ENCODE measurements at places on chromosomes 11 and 22. TPM values are rescaled to one million over a fixed set of nuclear protein-coding genes. Genes with fewer than 3 reads are reported as not detected.

The SLC22A25 gene
- total RNA-seq: not detected

The OR2D2 gene
- not detected for total RNA-seq

The SHANK3 gene
- total RNA-seq: 59.9 TPM

The OR5A1 gene
- total RNA-seq: not detected

The ANO5 gene
- total RNA-seq: 5.9 TPM

- H3K27me3 ChIP-seq: no peaks in the 10 kb centered on the region
- H3K36me3 ChIP-seq: no peaks in the 10 kb centered on the region
- no peak for DNase-seq
- peaks cover 13% of the 10 kb centered on the region for H3K4me1 ChIP-seq
- H3K27ac ChIP-seq: no peak overlapping the region
These were observed 9.1 kb upstream of the SREBF2 start for GRCh38 chr22:41823797-41824196.

- H3K4me3 ChIP-seq: no peak overlapping the region
- DNase-seq: peak; percentile 82
- H3K36me3 ChIP-seq: no peaks in the 10 kb centered on the region
- no peaks in the 10 kb centered on the region for H3K27me3 ChIP-seq
- peak overlapping the region; percentile 30 for H3K27ac ChIP-seq
- peaks cover 13% of the 10 kb centered on the region for H3K4me1 ChIP-seq
These were observed 55.3 kb downstream of the NFAM1 start for GRCh38 chr22:42376711-42377554.

The SSTR3 gene
- not detected for total RNA-seq

DNA sequence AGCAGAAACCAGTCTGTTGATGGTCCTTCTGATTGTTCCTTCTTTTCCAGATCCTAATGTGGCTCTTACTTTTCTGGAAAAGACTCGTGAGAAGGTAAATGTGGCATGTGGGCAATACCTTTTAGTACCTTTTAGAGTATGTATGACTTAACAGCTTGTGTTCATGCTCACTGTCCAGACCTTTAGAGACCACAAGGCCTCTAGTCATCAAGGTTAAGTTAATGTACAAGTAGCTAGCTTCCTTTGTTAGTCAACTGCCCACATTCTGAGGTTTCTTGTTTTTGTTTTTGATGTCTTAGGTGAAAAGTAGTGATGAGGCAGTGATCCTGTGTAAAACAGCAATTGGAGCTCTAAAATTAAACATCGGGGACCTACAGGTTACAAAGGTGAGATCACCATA, 7.6 kb downstream of the PSMD13 start:
- no peaks in the 10 kb centered on the region for H3K27me3 ChIP-seq
- peaks cover 89% of the 10 kb centered on the region for H3K36me3 ChIP-seq
- no peak overlapping the region for H3K27ac ChIP-seq
- no peaks in the 10 kb centered on the region for H3K4me1 ChIP-seq
- H3K4me3 ChIP-seq: no peak overlapping the region
- no peak for DNase-seq

- H3K4me3 ChIP-seq: no peak overlapping the region
- no peak for DNase-seq
- no peaks in the 10 kb centered on the region for H3K36me3 ChIP-seq
- H3K27me3 ChIP-seq: peaks cover 7% of the 10 kb centered on the region
These were observed 41.4 kb upstream of the TTLL12 start for GRCh38 chr22:43228330-43228729.

The SLC17A6 gene
- not detected for total RNA-seq

DNA sequence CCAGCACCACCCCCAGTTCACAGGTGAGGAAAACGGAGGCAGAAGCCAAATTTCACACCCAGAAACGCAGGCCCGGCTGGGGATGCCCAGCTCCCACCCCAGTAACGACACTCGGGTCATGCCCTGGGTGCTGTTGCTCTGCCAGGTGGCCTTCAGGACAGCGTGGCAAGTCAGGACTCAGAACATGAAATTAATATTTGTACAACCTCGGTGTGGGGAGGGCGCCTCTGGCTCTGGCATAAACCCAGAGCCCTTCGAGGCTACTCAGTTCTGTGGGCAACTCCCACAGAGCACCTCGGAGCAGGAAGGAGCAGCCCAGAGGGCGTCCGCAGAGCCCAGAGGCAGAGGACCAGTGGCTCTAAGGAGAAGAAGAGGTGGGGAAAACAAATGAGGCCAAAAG, 71.6 kb downstream of the CELSR1 start:
- H3K27ac ChIP-seq: peak overlapping the region; percentile 17
- H3K36me3 ChIP-seq: no peaks in the 10 kb centered on the region

The KCNJ4 gene
- not detected for total RNA-seq

The OR8D1 gene
- not detected for total RNA-seq

The UPK2 gene
- total RNA-seq: not detected

- H3K36me3 ChIP-seq: no peaks in the 10 kb centered on the region
- peaks cover 4% of the 10 kb centered on the region for H3K4me1 ChIP-seq
- DNase-seq: no peak
- H3K4me3 ChIP-seq: no peak overlapping the region
- H3K27ac ChIP-seq: peak overlapping the region; percentile 73
These were observed 8.4 kb upstream of the KCNQ1OT1 start for GRCh38 chr11:2708151-2708581.

DNA sequence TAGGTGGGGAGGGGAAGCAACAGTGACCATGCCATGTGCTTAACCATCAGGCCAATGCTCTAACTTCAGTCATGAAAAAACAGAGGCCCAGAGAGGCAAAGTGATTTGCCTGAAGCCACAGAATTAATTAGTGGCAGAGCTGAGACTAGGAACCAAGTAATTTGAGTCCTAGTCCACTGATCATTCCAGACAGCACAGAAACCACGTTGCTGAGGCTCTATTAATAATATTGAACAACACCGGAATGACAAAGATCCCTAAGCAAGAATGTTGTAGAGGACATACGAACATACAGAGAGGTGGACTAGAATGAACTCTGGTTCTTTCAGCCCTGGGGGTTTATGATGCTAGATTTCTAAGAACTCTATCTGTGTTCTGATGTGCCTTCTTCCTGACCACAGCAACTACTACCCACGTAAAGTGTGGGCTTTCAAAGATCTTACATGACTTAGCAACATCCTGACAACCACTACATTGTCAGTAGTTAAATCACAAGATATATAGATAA, 92.3 kb downstream of the GAB2 start:
- H3K27me3 ChIP-seq: no peaks in the 10 kb centered on the region
- no peaks in the 10 kb centered on the region for H3K4me1 ChIP-seq
- no peak for DNase-seq
- H3K4me3 ChIP-seq: no peak overlapping the region
- H3K36me3 ChIP-seq: no peaks in the 10 kb centered on the region

- no peaks in the 10 kb centered on the region for H3K27me3 ChIP-seq
- no peaks in the 10 kb centered on the region for H3K4me1 ChIP-seq
- H3K4me3 ChIP-seq: no peak overlapping the region
- H3K27ac ChIP-seq: no peak overlapping the region
- no peaks in the 10 kb centered on the region for H3K36me3 ChIP-seq
- no peak for DNase-seq
These were observed 438.4 kb upstream of the CHORDC1 start for GRCh38 chr11:90661233-90661632.

The SIK2 gene
- 32.6 TPM for total RNA-seq

DNA sequence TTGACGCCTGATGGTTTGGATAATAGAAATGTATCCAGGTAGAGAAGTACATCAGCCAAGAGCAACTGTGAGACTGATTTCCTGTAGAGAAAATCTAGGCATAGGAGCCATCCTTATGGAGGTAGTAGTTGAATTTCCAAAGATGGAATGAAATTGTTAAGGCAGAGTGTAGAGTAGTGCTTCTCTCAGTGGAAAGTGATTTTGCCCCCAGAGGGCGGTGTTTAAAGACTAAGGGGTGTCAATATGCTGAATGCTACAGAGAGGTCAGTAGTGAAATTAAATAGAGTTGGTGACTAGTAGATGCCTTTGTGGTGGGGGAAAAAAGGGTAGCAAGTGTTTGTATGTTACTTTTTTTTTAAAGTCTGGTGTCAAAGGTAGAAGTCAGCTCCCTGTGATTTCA, 54.5 kb downstream of the TRIM44 start:
- H3K4me3 ChIP-seq: no peak overlapping the region
- DNase-seq: no peak
- H3K27me3 ChIP-seq: no peaks in the 10 kb centered on the region
- no peaks in the 10 kb centered on the region for H3K4me1 ChIP-seq
- H3K36me3 ChIP-seq: no peaks in the 10 kb centered on the region

The MDK gene
- total RNA-seq: 24.7 TPM

The VSIG2 gene
- total RNA-seq: 40.1 TPM

DNA sequence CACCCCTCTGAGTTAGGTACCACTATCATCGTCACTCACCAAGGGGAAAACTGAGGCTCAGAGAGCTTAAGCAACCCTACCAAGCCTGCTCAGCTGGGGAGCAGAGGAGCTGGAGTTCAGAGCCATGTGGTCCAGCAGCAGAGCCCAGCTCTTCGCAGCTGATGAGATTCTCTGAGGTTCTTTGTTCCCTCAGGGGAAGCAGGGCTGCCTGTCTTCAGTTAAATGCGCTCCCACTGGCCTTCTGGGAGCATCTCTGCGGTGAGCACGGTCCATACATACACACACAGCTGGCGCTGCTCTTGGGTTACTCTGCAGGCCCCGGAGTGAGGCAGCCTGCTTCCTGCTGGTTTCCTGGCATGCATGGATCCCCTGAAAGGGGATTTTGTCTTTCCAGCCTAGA, 5.2 kb upstream of the PTGDR2 start:
- no peaks in the 10 kb centered on the region for H3K36me3 ChIP-seq
- H3K27me3 ChIP-seq: no peaks in the 10 kb centered on the region
- no peaks in the 10 kb centered on the region for H3K4me1 ChIP-seq
- H3K4me3 ChIP-seq: no peak overlapping the region

- no peak overlapping the region for H3K27ac ChIP-seq
- peak; percentile 81 for DNase-seq
- no peaks in the 10 kb centered on the region for H3K36me3 ChIP-seq
- no peaks in the 10 kb centered on the region for H3K4me1 ChIP-seq
These were observed 10.7 kb upstream of the MRGPRX2 start for GRCh38 chr11:19071255-19071654.

The ADSL gene
- total RNA-seq: 38.7 TPM

- H3K27ac ChIP-seq: no peak overlapping the region
- no peak overlapping the region for H3K4me3 ChIP-seq
- H3K36me3 ChIP-seq: no peaks in the 10 kb centered on the region
- DNase-seq: no peak
These were observed 110.2 kb downstream of the APIP start for GRCh38 chr11:34805937-34806336.

GRCh38 chr11:126888115-126888712, 112.4 kb downstream of the KIRREL3 start:
- no peak overlapping the region for H3K27ac ChIP-seq
- no peak for DNase-seq
- no peak overlapping the region for H3K4me3 ChIP-seq
- H3K36me3 ChIP-seq: no peaks in the 10 kb centered on the region

The MN1 gene
- total RNA-seq: 4.0 TPM

GRCh38 chr22:41216984-41217383, 11.9 kb downstream of the L3MBTL2 start:
- H3K27me3 ChIP-seq: no peaks in the 10 kb centered on the region
- H3K36me3 ChIP-seq: peaks cover 43% of the 10 kb centered on the region
- H3K4me3 ChIP-seq: peak overlapping the region; percentile 23
- peak overlapping the region; percentile 81 for H3K27ac ChIP-seq
- H3K4me1 ChIP-seq: peaks cover 20% of the 10 kb centered on the region

GRCh38 chr11:14775897-14776296, 116.1 kb downstream of the CYP2R1 start:
- no peak for DNase-seq
- no peaks in the 10 kb centered on the region for H3K36me3 ChIP-seq
- no peaks in the 10 kb centered on the region for H3K27me3 ChIP-seq

- no peaks in the 10 kb centered on the region for H3K27me3 ChIP-seq
- peak overlapping the region; percentile 72 for H3K4me3 ChIP-seq
- DNase-seq: no peak
- H3K36me3 ChIP-seq: peaks cover 43% of the 10 kb centered on the region
- H3K27ac ChIP-seq: peak overlapping the region; percentile 98
- peaks cover 62% of the 10 kb centered on the region for H3K4me1 ChIP-seq
These were observed 2.9 kb downstream of the PIK3IP1 start for GRCh38 chr22:31289344-31289743.

The SYCE3 gene
- total RNA-seq: not detected

- H3K36me3 ChIP-seq: no peaks in the 10 kb centered on the region
- no peaks in the 10 kb centered on the region for H3K27me3 ChIP-seq
- no peak overlapping the region for H3K4me3 ChIP-seq
- no peak overlapping the region for H3K27ac ChIP-seq
- H3K4me1 ChIP-seq: no peaks in the 10 kb centered on the region
These were observed 760.3 kb upstream of the CCDC179 start for GRCh38 chr11:23620617-23621016.

The ZC3H7B gene
- total RNA-seq: 70.3 TPM

The SPDYC gene
- not detected for total RNA-seq

The TP53I11 gene
- 110 TPM for total RNA-seq

DNA sequence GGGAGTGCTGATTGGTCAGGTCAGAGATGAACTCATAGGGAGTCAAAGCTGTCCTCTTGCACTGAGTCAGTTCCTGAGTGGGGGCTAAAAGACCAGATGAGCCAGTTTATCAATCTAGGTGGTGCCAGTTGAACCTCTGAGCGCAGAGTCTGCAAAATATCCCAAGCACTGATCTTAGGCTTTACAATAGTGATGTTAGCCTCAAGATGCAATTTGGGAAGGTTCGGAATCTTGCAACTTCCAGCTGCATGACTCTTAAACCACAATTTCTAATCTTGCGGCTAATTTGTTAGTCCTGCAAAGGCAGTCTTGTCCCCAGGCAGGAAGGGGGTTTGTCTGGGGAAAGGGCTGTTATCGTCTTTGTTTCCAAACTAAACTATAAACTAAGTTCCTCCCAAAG, 92.3 kb upstream of the PARVA start:
- no peak overlapping the region for H3K27ac ChIP-seq
- H3K27me3 ChIP-seq: no peaks in the 10 kb centered on the region
- peaks cover 7% of the 10 kb centered on the region for H3K4me1 ChIP-seq
- H3K4me3 ChIP-seq: no peak overlapping the region

DNA sequence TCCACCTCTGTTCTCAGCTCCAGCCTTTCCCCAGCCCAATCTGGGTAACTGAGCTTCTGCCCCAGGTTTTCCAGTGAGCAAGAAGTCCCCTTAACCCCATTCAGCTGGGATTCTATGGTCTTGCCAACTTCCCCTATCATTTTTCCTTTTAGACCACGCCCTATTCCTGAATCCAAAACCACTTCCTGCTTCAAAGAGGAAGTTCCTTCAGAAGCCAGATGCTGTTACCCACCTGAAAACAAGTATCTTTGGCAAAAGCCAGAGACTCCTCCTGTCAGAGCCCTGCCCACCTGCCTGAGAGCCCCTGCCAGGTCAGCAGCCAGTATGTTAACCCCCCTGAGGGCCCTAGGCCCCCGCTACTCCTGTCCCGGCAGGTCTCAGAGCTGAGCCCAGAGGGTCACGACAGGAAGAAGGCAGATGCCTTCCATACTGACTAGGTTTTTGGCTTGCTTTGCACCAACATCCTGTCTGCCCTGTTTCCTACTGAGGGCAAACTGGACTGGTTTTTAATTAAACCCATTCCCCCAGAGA, 20.3 kb upstream of the MICAL2 start:
- H3K4me3 ChIP-seq: no peak overlapping the region
- H3K27me3 ChIP-seq: no peaks in the 10 kb centered on the region
- peak overlapping the region; percentile 88 for H3K27ac ChIP-seq
- peak; percentile 66 for DNase-seq

The LRRC10B gene
- 0.29 TPM for total RNA-seq

GRCh38 chr11:75383246-75383645, 16.1 kb upstream of the RPS3 start:
- H3K4me1 ChIP-seq: peaks cover 28% of the 10 kb centered on the region
- peak; percentile 73 for DNase-seq
- no peaks in the 10 kb centered on the region for H3K27me3 ChIP-seq
- H3K27ac ChIP-seq: no peak overlapping the region

The ZNF280B gene
- 0.49 TPM for total RNA-seq

The HORMAD2 gene
- total RNA-seq: not detected

The VSIG10L2 gene
- not detected for total RNA-seq

Measured in upper lobe of right lung (tissue), 1 donor.